Nephron progenitor cell (in vitro differentiated cells): ENCODE measurements at places on chromosomes 16 and 17.

DNA sequence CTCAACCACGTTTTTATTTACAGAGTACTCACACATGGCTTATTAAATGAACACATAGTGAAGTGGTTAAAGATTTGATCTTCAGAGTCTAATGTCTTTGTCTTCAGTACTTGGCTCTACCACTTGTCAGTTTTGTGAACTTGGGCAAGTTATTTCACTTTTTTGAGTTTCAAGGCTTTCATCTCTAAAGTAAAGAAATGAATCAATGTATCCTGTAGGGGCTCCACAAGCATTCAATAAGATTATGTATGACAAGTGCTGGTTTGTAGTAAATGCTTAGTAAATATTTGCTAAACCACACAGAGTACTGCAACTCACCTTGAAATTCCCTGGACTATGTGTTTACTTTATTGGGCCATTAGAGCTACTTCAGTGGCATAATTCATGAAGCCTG lies 446.0 kb upstream of the GOT2 start:
- H3K4me3 ChIP-seq = no peak overlapping the region
- H3K36me3 ChIP-seq = no peaks in the 10 kb centered on the region
- H3K27ac ChIP-seq = no peak overlapping the region
- DNase-seq = no peak
- peaks cover 5% of the 10 kb centered on the region for H3K27me3 ChIP-seq

GRCh38 chr17:47279062-47279801 lies 25.6 kb downstream of the ITGB3 start:
- no peak for DNase-seq
- H3K27ac ChIP-seq = peak overlapping the region; percentile 2
- H3K27me3 ChIP-seq = peaks cover 8% of the 10 kb centered on the region

DNA sequence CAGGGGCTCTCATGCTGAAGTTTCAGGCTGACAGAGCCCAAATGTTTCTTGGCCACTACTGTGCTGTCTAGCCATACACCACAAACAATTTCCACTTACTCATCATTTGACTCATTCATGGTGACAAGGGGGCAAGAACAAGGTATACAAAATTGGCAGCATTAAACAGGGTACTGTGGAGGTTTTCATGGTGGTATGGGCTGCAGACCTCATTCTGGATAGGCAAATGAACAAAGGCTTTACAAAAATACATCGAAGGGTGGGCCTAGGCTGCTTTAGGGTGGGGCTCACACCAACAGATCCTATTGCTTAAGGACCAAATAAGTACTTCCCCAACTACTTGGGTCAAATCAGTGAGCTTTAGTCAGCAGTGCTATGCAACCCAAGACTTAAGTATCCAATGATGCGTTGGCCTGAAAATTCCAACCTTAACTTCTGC lies 53.0 kb downstream of the N4BP1 start:
- no peak for DNase-seq
- H3K4me1 ChIP-seq = peaks cover 58% of the 10 kb centered on the region
- H3K27ac ChIP-seq = no peak overlapping the region
- no peaks in the 10 kb centered on the region for H3K27me3 ChIP-seq

DNA sequence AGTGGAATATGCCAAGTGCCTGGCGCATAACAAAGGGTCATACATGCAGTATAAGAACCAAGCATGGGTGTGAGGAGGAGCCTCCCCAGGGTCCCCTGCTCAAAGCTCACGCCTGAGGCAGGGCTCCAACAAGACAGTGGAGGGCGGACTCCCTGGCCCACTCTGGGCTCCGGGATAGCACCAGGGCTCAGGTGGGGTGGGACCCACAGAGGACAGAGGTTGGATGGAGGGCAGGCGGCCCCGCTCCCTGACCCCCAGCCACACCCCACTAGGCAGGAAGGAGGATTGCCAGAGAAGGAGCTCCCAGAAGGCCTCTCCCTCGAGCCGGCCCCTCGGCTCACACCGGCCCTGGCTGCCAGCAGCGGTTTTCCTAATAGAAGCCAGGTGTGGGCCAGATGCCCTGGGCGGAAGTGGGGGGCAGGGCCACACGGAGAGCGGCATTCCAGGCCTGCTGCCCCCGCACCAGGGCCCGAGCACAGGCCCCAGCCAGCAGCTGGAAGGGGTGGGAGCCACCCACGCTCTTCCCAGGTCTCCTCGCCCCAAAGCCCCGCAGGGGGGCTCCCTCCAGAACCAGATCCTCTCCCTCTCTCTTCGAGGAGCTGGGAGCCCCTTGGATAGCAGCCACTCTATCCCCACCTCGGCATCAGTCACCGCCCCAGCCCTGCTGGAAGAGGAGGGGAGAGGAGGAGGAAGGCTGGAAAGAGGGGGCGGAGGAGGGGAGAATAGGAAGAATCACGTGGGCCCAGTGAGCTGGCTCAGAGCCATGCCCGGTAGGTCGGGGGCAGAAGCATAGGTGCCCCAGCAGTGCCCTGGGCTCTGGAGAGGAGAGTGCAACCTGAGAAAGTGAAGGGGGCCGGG lies 21.0 kb downstream of the VASN start:
- DNase-seq = peak; percentile 64
- no peak overlapping the region for H3K4me3 ChIP-seq
- H3K27me3 ChIP-seq = peaks cover 4% of the 10 kb centered on the region
- peaks cover 66% of the 10 kb centered on the region for H3K4me1 ChIP-seq

DNA sequence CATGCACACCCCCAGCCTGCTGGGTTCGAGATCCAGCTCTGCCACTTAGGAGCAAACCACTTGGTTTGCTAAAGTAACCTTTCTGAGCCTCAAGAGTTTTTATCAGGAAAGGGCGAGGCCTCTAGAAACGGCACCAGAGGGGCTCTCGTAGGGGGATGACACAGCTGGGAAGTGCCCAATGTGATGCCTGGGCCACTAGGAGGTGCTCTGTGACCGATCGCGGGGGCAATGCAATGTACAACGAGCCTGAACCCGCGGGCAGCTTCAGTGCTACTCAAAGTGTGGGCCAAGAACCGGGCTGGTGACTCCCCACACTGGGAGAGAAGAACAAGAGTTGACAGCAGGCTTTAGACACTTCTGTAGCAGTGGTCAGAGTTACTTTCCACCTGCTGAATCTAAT lies 9.4 kb downstream of the C16orf89 start:
- no peaks in the 10 kb centered on the region for H3K36me3 ChIP-seq
- peaks cover 6% of the 10 kb centered on the region for H3K27me3 ChIP-seq
- H3K4me1 ChIP-seq = peaks cover 6% of the 10 kb centered on the region
- peak; percentile 49 for DNase-seq
- no peak overlapping the region for H3K4me3 ChIP-seq

DNA sequence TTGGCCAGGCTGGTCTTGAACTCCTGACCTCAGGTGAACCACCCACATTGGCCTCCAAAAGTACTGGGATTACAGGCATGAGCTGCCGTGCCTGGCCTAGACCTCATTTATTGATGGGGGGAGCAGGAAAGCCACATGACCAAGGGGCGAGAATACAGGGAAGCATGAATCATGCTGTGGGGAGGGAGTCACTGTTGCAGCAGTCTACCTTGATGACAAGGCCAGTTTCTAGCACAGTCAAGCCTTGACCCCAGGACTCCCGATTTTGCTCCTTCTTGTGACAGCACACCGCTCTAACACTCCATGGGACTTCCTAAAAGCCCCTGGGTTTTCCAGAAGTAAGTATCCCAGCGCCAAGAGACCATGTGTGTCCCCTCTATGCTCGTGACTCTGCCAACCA lies 42.9 kb upstream of the IRF8 start:
- H3K36me3 ChIP-seq = no peaks in the 10 kb centered on the region
- DNase-seq = no peak
- no peak overlapping the region for H3K4me3 ChIP-seq
- H3K27me3 ChIP-seq = peaks cover 64% of the 10 kb centered on the region
- no peak overlapping the region for H3K27ac ChIP-seq
- H3K4me1 ChIP-seq = peaks cover 8% of the 10 kb centered on the region

- H3K4me3 ChIP-seq = no peak overlapping the region
- H3K36me3 ChIP-seq = no peaks in the 10 kb centered on the region
- no peak for DNase-seq
- H3K27me3 ChIP-seq = peaks cover 22% of the 10 kb centered on the region
- no peak overlapping the region for H3K27ac ChIP-seq
Measured at GRCh38 chr17:41600318-41600717, 12.2 kb downstream of the KRT16 start.

DNA sequence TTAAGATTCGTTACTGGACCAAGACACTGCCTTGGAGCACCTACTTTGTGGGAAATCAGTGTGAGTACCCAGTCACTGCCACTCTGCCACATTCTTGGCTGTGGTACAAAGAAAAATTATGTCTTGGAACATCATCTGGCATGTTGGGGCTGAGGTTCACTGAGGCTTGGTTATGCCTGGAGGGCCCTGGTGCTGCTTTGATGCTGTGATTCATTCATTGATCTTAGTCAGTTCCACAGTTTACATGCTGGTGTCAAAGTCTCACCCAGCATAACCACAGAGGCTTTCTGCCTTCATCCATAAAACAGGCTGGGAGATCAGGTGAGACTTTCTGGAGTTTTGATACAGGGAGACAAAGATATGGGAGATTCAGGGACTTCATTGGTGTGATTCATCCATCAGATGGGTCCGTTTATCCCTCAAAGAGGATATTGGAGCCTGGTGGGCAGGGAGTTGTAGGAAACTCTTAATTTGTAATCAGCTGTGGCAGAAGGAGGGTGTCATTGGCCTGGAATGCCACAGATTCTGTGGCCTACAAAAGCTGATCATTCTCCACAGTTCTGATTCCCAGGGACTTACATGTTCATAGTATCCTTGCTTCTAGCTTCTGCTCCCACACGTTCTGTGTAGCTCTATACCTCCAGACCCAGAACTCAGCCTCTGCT lies 322.5 kb downstream of the PMP22 start:
- peaks cover 10% of the 10 kb centered on the region for H3K4me1 ChIP-seq
- no peaks in the 10 kb centered on the region for H3K36me3 ChIP-seq
- H3K27me3 ChIP-seq = peaks cover 15% of the 10 kb centered on the region
- no peak overlapping the region for H3K27ac ChIP-seq

DNA sequence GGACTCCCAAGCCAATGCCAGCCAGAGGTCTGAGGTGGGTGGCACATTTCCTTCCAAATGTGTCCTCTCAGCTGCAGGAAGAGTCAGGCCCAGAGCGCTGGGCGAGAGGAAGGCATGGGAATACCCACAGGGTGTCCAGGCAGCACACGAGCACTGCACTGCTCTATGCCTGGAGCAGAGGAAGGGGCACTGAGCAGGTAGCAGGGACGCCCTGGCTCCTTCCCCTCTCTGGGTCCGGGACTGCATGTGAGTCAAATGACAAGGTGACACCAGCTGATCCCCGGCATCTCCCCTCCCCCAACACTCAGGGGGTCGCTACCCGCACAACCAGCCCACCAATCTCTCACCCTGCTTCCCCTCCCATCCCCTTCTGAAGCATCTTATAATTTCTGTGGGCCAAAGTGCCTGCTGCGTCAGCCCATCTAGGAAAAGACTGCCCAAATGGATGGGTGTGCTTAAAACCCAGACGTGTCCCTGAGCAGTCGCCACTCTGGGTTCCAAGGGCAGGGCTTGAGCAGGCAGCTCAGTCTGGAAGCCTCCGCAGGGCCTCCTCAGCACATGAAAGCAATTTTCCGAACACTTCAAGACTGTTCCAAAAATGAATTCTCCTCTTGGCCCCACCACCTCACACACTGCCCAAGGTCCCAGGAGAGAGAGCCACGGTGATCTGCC lies 12.0 kb upstream of the BCAR1 start:
- H3K4me1 ChIP-seq = peaks cover 59% of the 10 kb centered on the region
- H3K27ac ChIP-seq = peak overlapping the region; percentile 79
- no peak for DNase-seq
- H3K27me3 ChIP-seq = no peaks in the 10 kb centered on the region
